Osteocyte (in vitro differentiated cells): ENCODE measurements at places on chromosomes 2 and 18. TPM values are rescaled to one million over a fixed set of nuclear protein-coding genes. Genes with fewer than 3 reads are reported as not detected.
A peak's percentile ranks its signal among the peaks of the same experiment; 100 is the strongest.

OSBPL1A gene
- 29.7 and 29.8 TPM in 2 replicates for total RNA-seq

G6PC2 gene
- not detected in 2 replicates for total RNA-seq

DNA sequence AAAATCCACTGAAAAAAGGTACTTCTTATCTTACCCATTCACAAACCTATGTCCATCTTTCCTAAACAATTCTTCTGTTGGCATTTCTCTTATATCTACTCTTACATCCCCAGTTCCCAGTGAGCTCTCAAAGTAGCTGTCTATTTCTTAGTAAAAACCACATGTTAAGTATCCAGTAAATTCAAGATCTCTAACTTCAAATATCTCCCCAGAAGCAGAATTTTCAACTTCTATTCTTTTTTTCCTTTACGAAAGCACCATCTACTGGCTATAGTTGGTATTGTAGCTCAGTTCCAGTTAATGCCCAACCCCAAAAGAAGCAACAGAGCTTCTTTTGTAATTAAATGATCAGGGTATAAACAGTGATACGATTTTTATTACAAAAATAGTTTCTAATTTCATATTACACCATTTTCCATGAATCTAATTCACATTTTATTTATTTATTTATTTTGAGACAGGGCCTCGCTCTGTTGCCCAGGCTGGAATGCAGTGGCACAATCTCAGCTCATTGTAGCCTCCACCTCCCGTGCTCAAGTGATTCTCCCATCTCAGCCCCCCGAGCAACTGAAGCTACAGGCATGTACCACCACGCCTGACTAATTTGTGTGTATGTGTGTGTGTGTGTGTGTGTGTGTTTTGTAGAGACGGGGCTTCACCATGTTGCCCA is 28.5 kb downstream of the HRH4 start:
- DNase-seq: no peak

TEX44 gene
- not detected in 2 replicates for total RNA-seq

CCDC150 gene
- 6.1 and 7.1 TPM in 2 replicates for total RNA-seq

DNA sequence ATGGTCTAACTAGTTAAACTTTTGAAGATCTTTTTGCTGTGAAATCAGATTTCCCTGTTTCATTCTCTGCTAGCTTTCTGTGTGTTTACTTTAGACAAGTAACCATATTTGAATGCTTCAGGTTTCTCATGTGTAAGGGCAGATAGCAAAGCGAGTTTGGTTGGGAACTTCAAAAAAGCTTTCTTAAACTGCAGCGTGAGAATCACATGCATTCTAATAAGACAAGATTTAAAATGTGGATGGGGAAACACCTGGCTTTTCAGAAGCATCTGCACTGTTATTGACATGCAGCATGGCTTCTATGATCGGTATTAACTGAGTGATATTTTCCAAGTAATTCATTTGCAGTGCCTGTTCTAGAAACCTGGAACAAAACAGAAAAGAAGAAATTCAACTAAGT is 119.3 kb downstream of the ABCA12 start:
- no peak for DNase-seq

ACOXL gene
- not detected in 2 replicates for total RNA-seq

UBXN4 gene
- 109 and 118 TPM in 2 replicates for total RNA-seq

TMEM163 gene
- total RNA-seq: not detected in 2 replicates

- DNase-seq: no peak
These were observed 41.9 kb upstream of the TMEM17 start for GRCh38 chr2:62547854-62548253.

DNA sequence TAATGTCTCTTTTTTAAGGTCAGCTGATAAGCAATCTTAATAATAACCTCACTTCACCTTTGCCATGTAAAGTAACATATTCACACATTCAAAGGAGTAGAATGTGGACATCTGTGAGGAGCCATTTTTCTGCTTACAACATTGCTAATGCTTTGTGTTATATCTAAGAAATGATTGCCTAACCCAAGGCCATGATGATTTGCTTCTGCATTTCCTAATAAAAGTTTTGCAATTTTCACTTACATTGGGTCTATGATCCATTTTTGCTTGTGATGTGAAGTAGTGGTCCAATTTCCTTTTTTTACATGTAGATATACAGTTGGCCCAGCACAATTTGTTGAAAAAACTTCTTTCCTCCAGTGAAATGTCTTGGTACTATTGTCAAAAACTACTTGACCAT is 22.0 kb downstream of the RELCH start:
- DNase-seq: no peak

DNA sequence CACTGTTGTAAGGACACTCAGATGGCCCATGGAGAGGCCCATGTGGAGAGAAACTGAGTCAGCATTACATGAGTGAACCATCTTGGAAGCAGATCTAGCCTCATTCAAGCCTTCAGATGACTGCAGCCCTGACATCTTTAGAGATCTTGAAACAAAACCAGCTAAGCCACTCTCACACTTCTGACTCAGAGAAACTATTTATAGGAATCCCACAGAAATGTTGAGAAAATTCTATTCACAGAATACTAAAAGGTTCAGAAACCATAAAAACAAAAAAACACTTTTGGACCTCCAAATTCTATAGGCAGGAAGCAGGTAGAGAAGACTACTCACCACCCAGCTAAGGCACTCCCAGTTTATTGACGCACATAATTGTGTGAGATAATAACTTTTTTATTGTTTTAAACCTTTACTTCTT is 8.7 kb downstream of the TMEM169 start:
- DNase-seq: no peak

DYNAP gene
- not detected in 2 replicates for total RNA-seq

DNA sequence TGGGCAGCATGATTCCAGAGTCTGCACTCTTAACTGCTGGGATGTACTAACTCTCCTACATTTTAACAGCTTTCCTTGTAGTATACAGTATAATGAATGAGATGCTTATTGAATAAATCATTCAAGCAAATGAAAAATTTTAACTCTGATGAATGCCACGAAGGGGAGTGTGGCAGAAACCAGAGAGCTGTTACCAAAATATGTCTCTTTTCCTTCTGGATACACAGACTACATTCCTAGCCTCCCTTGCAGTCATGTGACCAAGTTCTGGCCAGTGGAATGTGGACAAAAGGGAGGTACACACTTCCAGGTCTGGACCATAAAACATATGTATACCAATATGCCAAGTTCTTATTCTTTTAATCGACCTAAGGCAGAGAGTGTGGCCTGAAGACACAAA is 1.7 kb upstream of the EML4 start:
- no peak for DNase-seq

GRCh38 chr2:236859908-236860307 is 225.8 kb upstream of the COPS8 start:
- peak; percentile 53 for DNase-seq

GKN2 gene
- total RNA-seq: not detected in 2 replicates
